Cardiac fibroblast (primary cell): ENCODE measurements at places on chromosomes 4 and X.
A peak's percentile ranks its signal among the peaks of the same experiment; 100 is the strongest.

DNA sequence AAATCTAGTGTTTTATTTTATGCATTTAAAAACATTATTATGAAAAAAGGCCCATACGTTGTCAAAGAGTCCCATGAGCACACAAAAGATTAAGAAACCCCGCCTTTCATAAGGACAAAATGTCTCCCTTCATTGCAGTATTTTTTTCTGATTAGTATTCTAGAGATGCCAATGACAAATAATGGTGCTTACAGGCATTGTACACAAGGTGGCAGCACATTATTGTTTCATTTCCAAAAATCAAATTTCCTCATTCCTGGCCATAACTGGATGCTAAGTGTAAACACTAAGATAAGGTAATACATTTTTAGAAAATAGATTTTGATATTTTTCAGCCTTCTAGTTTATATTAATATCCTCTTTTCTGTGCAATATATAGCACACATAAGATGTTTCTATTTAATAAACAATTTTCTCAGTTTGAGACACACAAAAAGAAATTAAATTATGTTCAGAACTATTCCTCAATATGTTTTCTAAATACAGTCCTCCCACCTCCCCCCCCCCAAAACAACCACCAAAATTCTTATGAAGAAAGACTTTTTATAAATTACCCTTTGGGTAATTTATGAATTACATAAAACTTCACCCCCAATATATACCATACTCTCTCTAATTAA is 47.7 kb downstream of the TIGD2 start:
- DNase-seq = peak; percentile 68

GRCh38 chrX:724256-724655 is 93.7 kb downstream of the SHOX start:
- DNase-seq = no peak

- peak; percentile 52 for DNase-seq
Observed at GRCh38 chr4:153668647-153669046, 15.4 kb upstream of the TLR2 start.

- no peak for DNase-seq
Observed at GRCh38 chr4:186943411-186943810, 219.8 kb upstream of the FAT1 start.

DNA sequence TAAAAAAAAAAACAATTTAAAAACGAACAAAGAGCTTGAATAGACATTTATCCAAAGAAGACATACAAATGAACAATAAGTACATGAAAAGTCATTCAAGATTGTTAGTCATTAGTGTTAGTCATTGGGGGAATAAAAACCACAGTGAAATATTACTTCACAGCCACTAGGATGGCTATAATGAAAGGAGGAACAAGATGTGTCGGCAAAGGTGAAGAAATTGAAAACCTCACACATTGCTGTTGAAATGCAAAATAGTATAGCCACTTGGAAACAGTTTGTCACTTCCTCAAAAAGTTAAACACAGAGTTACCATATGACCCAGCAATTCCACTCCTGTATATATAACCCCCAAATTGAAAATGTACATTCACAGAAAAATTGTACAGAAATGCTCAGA is 45.2 kb upstream of the SLC39A8 start:
- DNase-seq = peak; percentile 5

- DNase-seq = no peak
Observed at GRCh38 chr4:163810755-163811154, 316.3 kb downstream of the TMA16 start.

GRCh38 chr4:162838671-162839070 is 328.0 kb downstream of the NAF1 start:
- DNase-seq = no peak

GRCh38 chr4:43189741-43190140 is 297.2 kb downstream of the GRXCR1 start:
- DNase-seq = no peak
